ENCODE measurements at places on chromosomes 6 and 20.
A peak's percentile ranks its signal among the peaks of the same experiment; 100 is the strongest.

- peak; percentile 32 for DNase-seq
Observed at GRCh38 chr20:23492292-23492691, 1.4 kb downstream of the CST8 start.

DNA sequence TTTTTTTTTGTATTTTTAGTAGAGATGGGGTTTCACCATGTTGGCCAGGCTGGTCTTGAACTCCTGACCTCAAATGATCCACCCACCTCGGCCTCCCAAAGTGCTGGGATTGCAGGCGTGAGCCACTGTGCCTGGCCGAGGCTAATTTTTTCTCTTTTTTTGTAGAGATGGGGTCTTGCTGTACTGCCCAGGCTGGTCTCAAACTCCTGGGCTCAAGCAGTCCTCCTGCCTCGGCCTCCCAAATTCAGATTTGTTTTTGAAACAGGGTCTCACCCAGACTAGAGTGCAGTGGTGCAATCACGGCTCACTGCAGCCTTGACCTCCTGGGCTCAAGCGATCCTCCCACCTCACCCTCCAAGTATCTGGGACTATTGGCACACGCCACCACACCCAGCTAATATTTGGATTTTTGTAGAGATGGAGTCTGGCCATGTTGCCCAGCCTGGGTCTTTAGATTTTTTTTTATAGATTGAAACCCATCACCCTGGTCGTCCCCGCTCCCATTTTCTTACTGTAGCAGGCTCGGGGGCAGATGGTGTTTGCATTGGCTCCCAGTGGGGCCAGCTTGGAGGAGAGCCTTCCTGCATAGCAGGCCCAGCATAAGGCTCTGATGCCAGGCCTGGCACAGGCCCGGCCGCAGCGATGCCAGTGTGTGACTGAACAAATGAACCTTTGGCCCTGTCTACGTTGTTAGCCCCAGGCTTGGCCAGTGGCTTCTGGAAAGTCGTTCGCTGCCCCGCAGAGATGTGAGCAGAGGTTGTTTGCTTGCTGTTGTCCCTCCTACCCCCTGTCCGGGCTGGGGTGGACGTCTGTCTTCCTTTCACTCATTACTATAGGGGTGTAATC is 4.3 kb upstream of the MTG2 start:
- DNase-seq: no peak

- DNase-seq: no peak
Observed at GRCh38 chr20:6053776-6054688, at the start of gene LRRN4. Gene LRRN4 (minus strand): TSS chr20:6054060. CDS start chr20:6052799, 1,261 bp downstream.

DNA sequence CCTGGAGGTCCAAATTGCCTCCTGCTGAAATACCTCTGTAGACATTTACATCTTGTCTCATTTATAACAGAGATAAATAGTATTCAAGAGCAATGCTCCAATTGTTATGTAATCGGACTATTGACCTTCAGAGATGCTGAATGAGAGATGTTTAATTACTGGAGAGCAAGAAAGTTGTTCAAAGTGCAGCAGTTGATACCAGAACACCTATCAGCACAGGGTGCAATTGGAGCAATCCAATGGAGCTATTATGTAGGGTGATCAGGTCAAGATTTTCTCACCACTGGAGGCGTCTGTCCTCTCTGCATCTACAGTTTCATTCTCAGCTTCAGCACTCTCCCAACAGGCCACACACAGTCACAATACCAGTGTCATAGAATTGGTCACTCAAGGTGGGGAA is 19.5 kb upstream of the TMX4 start:
- DNase-seq: no peak

DNA sequence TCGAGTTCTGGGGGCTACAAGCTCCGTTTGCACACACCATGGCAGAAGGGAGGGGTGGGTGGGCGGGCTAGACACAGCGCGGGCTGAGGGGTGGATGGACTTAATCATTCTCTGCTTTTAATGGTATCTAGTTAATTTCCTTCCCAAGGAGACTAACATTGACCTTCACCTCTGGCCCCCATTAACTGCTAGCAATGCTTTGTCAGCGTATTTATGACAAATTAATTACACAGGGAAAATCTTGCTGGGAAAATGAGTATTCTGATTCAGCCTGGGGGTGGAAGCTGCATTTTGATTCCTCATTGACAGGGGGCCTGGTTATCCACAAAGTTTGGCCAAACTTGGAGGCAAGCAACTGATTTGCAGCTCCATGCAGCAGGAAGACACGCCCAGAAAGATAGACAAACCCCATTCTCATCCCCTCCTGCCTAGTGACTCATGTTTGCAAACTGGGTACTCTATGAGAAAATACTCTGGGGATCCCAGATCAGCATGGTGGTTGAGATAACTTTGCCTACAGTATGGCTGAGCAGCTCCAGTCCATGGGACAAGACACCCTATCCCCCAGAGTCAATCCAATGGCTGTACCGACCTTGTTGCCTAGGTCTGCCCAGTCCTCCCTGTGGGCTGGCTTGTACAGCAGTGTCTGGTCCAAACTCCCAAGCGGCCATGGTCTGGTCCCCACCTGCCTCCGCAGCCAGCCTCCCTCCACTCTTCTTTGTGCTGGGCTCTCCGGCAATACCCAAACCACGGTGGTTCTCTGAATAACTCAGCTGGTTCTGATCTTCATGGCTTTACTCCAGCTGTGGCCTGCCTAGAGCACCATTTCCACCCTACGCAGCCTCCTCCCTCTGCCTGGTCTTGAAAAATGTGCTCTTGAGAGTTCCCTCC is 19.7 kb downstream of the ZBP1 start:
- DNase-seq: no peak

DNA sequence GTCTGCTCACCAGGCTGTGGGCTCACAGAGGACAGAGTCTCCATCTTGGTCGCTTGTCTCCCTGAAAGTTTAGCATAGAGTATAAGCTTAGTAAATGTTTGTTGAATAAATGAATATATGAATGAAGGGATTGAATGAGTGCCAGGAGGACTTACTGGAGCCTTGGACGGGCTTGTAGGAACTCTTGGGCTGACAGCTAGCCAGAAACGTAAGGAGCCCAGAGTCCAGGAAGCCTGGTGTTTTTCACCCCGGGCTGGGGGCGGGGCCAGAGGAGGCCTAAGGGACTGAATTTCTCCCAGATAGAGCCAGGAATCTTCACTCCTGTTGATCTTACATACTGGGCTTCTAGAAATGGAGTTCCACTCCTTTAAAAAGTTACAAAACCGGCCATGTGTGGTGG is 68.5 kb upstream of the SRSF6 start:
- DNase-seq: no peak

DNA sequence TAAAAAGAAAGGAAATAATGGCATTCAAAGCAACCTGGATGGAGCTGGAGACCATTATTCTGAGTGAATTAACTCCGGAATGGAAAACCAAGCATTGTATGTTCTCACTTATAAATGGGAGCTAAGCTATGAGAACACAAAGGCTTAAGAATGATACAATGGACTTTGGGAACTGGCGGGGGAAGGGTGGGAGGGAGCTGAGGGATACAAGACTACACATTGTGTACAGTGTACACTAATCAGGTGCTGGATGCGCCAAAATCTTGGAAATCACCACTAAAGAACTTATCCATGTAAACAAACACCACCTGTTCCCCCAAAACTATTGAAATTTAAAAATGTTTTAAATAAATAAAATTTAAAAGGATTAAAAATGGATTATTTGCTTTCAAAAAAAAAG is 4.1 kb upstream of the HLA-E start:
- DNase-seq: no peak

DNA sequence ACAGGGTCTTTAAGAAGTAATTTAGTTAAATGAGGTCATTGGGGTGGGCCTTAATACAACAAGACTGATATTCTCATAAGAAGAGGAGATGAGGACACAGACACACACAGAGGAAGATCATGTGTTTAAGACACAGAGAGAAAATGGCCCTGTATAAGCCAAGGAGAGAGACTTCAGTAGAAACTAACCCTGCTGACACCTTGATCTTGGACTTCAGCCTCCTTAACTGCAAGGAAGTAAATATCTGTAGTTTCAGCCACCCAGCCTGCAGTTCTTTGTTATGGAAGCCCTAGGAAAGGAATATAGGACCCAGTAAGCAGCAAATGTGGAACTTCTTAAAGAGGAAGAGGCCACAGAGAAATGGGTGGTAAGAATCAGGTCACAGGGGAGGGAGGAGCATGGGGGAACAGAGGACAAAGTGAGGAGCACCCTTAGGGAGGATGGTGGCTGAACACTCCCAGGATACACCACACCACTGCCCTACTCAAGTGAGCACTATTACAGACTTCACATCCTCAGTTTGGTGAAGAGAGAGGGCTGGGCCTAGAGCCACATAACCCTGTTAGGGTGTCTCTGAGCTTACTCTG is 762 bp downstream of the SIRPB1 start:
- no peak for DNase-seq

GRCh38 chr6:85185977-85186376 is 263.9 kb upstream of the NT5E start:
- no peak for DNase-seq

- DNase-seq: no peak
Observed at GRCh38 chr6:127762284-127762683, 138.6 kb downstream of the THEMIS start.

- no peak for DNase-seq
Observed at GRCh38 chr6:31473780-31474761, 23.9 kb upstream of the MICB start.

GRCh38 chr20:17852323-17852722 is 116.3 kb downstream of the SNX5 start:
- no peak for DNase-seq

- no peak for DNase-seq
Observed at GRCh38 chr6:13284646-13285045, 43.7 kb downstream of the TBC1D7 start.

GRCh38 chr6:124714728-124715127 is 247.5 kb upstream of the RNF217 start:
- no peak for DNase-seq

- DNase-seq: peak; percentile 13
Observed at GRCh38 chr6:151284548-151285017, 44.8 kb downstream of the AKAP12 start.

DNA sequence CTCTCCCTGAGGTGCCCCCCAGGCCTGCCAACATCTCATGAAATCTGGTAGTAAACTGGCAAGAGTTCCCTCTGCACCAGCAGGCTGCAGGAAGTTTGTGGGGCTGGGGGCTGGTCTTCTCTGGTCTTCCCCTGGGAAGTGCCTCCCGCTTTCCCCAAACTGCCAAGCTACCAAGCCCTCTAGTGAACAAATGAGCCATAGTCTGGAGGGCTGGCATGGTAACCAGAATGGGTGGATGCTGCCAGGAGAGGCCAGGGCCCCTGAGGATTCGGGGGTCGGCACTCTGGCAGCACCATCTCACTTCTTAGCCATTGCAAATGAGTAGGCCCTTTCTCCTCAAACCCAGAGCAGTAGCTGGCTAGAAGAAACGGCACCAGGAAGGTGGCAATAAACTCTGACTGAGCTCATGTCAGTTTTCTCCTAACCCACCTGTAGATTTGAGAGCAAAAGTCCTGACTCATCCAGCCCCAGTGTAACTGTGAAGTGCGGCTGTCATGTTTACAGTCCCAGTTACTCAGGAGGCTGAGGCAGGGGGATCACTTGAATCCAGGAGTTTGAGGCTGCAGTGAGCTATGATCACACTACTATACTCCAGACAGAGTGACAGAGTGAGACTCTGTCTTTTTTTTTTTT is 35.9 kb downstream of the ZC3H12D start:
- no peak for DNase-seq

GRCh38 chr20:24588047-24588635 is 118.7 kb downstream of the SYNDIG1 start:
- no peak for DNase-seq

GRCh38 chr6:163779727-163780284 is 365.3 kb downstream of the QKI start:
- no peak for DNase-seq

DNA sequence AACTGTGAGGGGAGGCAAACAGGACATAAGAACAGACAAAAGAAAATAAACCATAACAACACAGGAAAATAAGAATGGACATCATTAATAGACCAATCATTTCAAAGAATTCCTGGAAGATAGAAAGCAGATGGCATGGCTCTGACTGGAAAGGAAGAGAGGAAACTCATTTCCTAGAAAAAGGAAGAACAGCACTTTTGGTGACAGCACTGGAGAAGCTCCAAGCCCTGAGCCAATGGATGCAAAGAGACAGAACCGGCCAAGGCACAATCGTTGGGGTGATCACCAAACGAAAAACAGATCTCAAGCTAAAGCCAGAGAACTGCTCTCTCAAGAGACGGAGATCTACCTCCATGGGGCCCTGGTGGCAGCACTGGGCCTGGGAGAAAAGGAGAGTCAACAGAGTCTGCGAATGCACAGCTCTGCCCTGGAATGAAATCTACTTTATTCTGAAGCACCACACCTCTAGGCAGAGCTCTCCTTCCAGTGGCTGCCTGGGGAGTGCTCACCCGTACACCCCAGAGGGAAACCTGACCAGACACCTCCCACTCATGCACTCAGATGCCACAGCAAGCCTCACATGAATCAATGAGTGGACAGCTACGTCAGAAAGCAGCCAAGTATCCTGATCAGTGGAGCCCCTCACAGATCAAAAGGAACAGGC is 24.2 kb downstream of the KIAA0319 start:
- no peak for DNase-seq

DNA sequence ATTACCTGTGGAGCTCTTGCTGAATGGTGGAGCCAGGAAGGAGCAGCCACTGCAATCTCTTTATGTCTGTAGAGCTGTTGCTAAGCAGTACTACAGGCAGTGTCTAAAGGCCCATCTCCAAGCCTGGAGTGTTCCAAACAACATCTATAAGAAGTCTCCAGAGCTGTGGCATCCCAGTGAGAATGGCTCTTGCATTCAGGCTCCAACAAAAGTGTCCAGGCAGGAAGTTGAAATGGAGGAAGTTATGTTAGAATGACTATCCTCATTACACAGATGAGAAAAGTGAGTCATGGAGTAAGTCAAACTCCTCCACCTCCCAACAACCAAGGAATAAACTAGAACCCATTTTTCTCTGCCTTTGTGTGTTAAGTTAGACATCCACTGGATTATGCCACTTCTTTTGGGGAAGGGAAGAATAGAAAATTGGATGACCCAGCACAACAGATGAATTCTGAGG is 288.5 kb upstream of the STXBP5 start:
- DNase-seq: no peak

DNA sequence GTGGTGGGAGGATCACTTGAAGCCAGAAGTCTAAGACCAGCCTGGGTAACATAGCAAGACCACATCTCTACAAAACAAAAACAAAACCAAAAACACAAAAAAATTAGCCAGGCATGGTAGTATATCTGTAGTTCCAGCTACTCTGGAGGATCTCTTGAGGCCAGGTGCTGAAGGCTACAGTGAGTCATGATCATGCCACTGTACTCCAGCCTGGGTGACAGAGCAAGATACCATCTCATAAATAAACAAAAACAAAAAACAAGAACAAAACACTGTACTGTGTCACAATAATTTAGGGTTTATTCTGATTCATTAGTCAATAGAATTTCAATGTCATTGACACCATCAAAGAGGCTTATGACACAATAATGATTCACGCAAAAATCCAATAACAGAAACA is 1121.7 kb upstream of the MAP3K7 start:
- no peak for DNase-seq

GRCh38 chr20:52978851-52979250 is 6.7 kb downstream of the TSHZ2 start:
- DNase-seq: no peak

DNA sequence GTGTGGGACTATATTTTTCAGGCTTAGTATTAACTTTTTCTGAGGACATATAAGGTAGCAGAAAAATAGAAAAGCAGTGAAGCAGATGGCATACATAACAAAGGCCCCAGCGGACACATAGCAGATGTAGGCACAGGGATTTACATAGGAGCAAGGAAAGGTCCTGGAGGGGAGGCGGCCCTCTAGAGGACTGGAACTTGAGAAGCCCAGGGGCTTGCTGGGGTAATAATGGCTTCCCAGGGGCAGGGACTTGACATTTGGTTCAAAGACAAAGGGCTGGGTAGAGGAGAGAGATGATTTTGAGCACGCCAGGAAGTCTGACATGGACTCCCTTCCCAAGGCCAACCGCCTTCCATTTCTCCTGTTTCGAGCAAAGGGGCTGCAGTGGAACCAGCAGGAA is 31.7 kb upstream of the OSTM1 start:
- no peak for DNase-seq

Measured in GM20000 (cell line).